Activated CD4-positive, alpha-beta T cell treated with anti-CD3 and anti-CD28 coated beads, Interleukin-2, amount 50 U/mL, for 24 hours (primary cell): ENCODE measurements at places on chromosomes 7 and 10.

DNA sequence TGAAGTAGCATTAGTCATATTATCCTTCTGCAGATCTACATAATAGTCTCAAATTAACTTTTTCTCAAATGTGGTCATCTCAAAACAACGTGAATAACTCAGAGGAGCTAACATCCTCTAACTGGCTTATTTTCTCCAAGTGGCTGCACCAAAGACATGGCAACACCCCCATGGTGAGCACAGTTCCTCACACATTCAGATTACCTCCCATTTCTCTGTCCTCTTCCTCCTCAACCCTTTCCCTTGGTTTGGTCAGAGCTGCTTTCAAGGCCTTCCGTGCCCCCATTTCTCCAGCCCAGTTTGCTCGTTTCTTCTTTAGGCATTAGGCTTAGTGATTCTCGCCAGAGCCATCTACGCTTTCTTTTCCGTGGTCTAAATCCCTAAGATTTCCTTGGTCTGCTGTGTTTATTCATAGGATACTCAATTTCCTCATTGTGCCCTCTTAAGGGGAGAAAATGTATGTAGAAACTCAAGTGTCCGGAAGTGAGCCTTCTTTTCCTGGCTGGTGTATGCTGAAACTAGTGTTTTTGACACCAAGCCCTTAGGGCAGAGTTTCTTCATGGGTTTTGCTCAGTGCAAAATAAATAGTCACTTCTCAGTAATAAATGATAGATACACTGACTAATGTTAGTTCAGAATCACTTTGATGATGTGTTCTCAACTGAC, 2.6 kb downstream of the MET start:
- no peak for DNase-seq

GRCh38 chr10:126638542-126638941, 32.0 kb downstream of the C10orf90 start:
- DNase-seq = no peak

GRCh38 chr10:35268323-35268722, 68.0 kb upstream of the CCNY start:
- no peak for DNase-seq

- DNase-seq = no peak
These were observed 102.3 kb downstream of the HECTD2 start for GRCh38 chr10:91512458-91512857.

DNA sequence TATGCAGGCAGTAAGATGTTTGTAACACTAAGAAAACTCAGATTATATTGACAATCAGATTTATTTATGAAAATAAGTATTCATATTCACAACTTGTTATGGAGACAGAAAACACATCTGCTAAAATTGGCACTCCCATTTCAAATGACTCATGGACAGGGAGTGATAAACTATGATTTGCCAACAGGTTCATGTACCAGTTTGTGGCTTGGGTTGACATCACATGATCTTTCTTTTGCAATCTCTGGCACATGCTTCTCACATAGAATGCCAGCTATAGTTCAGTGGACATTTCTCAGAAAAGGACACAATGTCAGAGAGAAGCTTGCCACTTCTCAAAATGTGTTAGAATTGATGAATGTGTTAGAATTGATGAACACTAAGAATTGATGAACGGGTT, 663.2 kb upstream of the ANKRD30A start:
- no peak for DNase-seq

- no peak for DNase-seq
These were observed 12.9 kb downstream of the TTYH3 start for GRCh38 chr7:2644562-2645273.

GRCh38 chr7:130904031-130904757, 170.2 kb upstream of the KLF14 start:
- DNase-seq = no peak

DNA sequence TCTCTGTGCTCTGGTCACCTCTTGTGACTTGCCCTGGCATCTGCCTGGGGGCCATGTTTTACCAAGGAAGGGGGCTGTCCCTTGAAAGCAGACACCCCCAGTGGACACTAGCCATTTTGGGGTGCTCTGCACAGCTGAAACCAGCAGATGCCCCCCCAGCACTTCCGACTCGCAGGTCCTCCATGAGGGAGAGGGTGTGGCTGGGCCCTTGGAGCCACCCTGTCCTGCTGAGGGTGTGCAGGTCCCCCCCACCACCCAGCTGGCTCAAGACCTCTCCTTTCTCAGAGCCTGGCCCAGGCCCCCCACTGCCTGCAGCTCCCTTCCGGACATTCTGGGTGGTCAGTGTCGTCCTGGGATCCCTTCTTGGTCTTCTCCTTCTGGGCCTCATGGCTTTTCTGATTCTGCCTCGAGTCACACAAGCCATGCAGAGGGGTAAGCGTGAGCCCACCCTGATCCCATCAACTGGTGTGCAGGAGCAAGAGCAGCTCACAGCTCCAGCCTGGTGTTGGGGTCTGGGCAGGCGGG, 12.3 kb downstream of the SCART1 start:
- no peak for DNase-seq

GRCh38 chr7:133364959-133365690, 112.2 kb downstream of the EXOC4 start:
- DNase-seq = no peak

DNA sequence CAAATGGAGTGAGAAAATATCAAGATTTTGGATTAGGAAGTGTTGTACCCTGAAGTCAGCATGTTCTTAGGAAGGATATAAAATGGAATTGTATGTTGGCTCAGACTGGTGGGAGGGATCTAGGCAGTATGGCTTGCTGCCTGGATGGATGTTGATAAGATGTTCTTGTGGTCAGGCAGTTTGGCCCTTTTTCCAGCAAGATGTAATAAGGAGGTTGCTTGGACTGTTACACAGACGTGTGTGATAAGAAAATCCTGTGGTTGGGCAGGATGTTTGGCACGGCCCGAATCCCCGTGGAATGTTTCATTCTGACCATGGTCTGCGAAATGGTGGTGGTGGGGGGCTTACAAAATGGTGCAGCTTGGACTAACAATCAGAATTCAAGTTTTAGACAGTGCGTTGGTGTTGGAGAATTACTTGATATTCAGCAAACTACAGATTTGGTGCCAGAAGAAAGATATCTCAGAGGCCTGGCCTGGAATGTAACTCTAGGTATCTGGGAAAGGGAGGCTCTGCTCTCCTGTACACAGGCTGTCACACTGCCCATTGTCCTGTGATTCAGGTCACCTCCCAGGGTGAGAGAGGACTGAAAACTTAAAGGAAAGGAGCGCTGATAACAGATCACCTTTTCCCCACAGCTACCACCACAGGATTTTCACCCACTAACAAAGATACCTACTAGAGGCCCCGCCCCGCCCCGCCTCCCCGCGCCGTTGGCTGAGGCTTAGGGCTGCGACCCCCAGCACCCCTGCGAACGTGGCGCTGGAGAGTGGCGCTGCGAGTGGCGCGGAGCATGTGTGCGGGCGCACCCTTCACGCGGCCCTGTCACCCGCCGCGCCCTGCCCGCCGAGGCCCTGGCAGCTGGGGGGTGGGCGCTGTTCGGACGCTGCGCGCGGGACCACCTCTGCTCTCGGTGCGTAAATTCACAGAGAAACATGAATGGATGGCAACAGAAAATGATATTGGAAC, 19.3 kb upstream of the ZNF680 start:
- DNase-seq = no peak

GRCh38 chr7:49295146-49295545, 370.8 kb downstream of the CDC14C start:
- DNase-seq = no peak

DNA sequence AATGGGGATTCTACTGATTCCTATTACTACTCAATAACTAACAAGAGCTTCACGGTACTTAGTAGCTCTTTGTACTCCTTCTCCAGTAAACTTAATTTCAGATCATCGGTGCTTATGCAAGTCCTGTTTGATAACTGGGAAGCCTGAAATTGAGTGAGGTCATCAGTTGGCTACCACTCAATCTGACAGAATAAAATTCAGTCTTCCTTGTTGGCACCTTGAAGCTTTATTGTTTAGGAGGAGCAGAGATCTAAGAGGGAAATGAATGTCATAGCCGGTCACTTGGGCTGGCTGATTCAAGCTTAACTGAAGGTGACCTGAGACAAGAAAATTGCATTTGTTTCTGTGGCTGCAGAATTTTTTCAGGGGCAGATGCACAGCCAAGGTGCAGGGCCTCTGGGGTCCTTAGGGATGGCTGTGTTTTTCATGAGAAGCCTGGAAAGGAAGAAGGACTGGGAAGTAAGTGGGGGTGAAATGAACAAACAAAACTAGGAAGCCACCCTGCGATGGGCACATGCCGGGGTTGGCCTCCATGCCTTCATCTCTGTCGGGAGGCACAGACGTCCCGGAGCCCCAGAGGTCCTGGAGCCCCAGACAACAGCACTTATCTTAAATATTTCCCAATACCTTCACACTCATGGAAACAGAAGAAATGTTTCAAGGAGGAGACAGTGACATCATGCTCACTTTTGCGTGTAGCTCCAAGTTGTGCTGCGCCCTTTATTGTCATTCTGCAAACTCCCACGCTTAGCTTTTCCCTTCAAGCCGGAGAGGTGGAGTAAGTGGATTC, 85.0 kb upstream of the KIF5B start:
- no peak for DNase-seq

DNA sequence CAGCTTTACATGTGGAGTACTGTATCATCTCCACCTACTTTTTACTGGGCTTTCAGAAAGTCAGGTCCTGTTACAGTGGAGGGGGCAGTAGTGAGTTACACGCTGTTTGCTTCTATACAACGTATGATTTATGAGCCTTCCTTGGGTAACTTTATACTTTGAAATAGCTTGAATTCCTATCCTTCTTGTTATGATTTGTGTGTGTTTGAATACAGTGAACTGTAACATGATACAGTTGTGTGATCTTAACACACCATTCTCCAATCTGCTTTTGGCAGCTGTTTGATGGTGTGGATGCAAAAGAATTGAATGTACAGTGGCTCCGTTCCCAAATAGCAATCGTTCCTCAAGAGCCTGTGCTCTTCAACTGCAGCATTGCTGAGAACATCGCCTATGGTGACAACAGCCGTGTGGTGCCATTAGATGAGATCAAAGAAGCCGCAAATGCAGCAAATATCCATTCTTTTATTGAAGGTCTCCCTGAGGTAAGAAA, 41.7 kb downstream of the SP8 start:
- no peak for DNase-seq

GRCh38 chr7:36082216-36082615, 70.8 kb upstream of the EEPD1 start:
- DNase-seq = no peak

DNA sequence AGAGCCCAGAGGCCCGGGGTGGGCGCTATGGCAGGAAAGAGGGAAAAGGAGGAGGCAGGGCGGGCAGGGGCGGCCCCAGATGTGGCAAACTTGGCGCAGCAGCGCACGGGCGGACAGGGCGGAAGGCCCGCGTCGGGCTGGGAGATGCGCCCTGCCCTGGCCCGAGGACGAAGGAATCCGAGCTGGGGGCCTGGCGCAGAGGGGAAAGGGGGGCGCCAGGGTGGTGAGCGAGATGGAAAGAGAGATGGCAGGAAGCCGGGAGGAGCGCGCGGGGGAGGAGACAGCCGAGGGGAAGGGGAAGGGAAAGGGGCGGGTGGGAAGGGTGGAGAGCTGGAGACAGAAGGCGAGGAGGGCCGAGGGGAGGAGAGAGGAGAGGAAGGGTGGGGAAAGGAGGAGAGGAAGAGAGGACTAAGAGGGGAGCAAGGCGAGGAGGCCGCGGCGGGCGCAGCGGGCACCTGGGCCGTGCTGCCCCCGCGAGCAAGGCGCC, at the start of gene MARVELD1:
Gene MARVELD1, plus strand, starts transcription at position 392 of the 487 bp plus-strand sequence. CDS start 147 bp downstream, outside the sequence.
- DNase-seq = no peak

GRCh38 chr10:132685101-132685891, 100.7 kb downstream of the NKX6-2 start:
- no peak for DNase-seq

DNA sequence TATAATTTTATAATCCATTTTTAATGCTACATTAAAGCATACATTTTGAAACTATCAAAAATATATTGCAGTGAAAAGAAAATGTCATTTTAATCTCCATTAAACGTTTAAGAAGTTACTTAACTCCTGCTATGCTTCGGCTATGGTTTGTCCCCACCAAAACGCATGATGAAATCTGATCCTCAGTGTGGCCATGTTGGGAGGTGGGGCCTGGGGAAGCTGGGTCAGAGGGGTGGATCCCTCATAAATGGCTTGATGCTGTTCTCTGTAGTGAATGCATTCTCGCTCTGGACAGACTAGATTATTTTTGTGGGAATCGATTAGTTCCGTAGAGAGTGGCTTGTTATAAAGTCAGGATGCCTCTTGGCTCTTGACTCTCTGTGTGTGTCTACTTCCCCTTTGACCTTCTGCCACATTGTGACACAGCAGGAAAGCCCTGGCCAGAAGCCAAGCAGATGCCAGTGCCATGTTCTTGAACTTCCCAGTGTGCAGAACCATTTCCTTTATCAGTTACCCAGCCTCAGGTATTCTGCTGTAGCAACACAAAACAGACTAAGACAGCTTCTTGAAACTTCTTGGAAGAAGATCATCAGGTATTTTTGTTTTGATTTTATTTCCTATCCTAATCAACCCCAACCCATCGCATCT, 77.8 kb downstream of the TCERG1L start:
- DNase-seq = no peak

- DNase-seq = no peak
These were observed 60.7 kb downstream of the TMEM209 start for GRCh38 chr7:130144312-130145171.

GRCh38 chr7:142522735-142523134, 226.5 kb upstream of the PRSS1 start:
- DNase-seq = no peak

GRCh38 chr7:82599895-82600294, 156.3 kb upstream of the CACNA2D1 start:
- DNase-seq = no peak

GRCh38 chr7:15168489-15168888, 265.9 kb upstream of the DGKB start:
- DNase-seq = no peak

DNA sequence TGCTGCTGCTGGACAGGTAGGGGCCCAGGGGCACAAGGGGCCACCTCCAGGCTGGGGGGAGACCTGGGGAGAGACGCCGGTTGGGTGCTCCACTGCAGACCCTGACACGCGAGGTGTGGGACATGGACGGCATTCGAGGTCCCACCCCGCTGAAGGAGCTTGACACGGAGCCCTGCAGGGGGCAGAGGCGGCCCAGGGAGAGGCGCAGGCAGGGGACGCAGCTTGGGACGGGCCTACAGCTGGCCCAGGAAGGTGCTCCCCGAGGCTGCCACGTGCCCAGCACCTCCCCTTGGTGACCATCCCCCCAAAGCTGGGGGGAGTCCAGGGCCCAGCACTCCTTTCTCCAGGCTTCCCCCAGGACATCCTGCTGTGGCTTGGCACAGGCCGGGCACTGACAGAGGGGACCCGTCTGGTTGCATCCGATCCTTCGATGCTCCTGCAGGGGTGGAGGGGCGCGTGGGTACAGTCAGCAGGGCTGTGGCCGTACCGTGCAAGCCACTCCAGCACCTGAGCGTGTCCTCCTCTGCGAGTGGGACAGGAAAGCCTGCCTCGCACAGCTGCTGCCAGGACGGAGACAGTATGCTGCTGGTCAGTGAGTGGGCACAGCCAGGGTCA, 174.4 kb downstream of the ELFN1 start:
- DNase-seq = no peak

- DNase-seq = no peak
These were observed 350.8 kb upstream of the BMPER start for GRCh38 chr7:33554576-33554975.
